ENCODE measurements at places on chromosomes 7 and 10.

GRCh38 chr7:102262546-102262945, 24.1 kb upstream of the SH2B2 start:
- no peak for DNase-seq

GRCh38 chr10:67599597-67599996, 96.4 kb downstream of the CTNNA3 start:
- no peak for DNase-seq

GRCh38 chr7:157851501-157852067, 514.8 kb downstream of the DNAJB6 start:
- DNase-seq, result peak; percentile 85

DNA sequence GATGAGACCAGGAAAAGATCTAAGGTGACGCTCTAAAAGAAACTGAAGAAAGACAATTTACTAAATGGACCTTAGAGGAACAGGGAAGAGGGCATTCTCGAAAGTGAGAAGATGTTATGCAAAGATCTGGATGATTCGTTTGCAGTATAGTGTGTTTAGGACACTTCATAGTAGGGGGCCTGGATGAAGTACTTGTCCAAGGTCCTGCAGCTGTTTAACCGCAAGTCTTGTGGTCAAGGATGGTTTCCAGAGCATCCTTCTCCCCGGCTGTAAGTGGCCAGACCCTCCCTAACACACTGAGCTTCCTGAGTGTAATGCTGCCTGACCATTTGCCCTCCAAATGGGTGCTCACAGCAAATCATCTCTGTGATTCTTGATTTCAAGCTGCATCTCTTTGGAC, 101.6 kb downstream of the XPNPEP1 start:
- DNase-seq, result no peak

DNA sequence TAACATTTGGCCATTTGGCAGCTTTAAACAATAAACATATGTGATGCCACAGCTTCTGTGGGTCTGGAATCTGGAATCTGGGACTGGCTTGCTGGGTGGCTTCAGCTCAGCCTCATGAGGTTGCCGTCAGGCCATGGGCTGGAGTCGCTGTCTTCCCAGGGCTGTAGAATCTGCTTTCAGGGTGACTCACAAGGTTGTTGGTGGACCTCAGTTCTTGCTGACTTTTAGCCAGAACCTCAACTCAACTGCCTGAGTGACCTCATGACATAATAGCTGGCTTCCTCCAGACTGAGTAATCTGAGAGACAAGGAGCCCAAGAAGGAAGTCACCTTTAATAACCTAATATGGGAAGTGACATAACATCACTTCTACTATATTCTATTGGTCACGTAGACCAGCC, 44.6 kb upstream of the TSPAN13 start:
- DNase-seq, result no peak

- DNase-seq, result peak; percentile 98
Measured at GRCh38 chr7:76234931-76235441, 33.3 kb downstream of the SRRM3 start.

GRCh38 chr7:96624954-96625353, 84.7 kb downstream of the SEM1 start:
- DNase-seq, result peak; percentile 92

- no peak for DNase-seq
Measured at GRCh38 chr7:90349305-90349704, 2.8 kb downstream of the GTPBP10 start.

DNA sequence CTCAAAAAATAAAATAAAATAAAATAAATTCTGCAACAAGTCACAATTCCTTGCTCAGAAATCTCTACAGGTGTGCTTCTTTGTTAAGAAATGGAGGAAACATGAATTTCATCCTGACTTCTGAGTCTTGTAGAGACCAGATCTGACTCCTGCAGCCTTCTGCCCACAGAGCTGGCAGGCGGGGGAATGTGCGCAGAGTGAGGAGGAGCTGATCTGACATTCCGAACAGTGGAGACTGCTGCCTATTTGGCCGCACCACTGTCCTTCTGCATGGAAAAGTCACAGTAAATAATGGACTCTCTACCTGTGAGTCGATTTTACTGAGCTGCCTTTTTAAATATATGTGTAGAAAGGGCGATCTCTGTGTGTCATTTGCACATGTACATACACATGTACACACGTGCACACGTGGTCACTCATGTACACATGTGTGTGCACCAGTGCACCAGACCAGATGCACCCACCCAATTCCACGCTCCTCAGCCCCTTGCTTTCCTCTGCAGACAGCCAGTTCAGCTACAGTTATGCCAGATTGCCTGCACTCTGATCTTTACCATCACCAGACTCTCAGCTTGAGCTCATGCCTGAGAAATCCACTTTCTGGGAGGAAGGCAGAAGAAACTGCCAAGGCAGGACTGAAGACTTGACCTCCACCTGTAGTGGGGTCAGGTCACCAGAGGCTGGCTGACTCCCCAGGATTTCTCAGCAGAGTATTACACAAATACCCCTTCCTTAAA, 54.9 kb downstream of the IKZF1 start:
- no peak for DNase-seq

GRCh38 chr10:99375426-99375825, 46.3 kb downstream of the CNNM1 start:
- peak; percentile 1 for DNase-seq

DNA sequence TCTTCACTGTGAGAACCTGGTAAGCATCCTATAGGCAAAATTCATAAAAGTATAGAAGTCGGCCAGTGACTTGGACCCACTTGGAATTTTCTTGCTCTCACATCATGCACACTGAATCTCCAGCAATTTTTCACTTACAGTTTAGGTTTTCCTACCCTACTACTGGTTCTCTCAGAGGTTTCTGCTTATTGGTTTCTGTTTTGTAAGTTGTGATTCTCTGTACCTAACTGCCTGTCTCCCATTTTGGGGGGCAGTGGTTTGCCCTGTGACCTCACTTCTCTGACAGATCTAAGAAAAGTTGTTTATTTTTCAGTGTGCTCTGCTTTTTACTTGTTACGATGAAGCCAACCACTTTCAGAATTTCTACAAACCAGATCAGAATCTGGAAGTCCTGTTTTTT, 158.1 kb downstream of the CFTR start:
- no peak for DNase-seq

- no peak for DNase-seq
Measured at GRCh38 chr10:133365461-133366129, 7.6 kb downstream of the ECHS1 start.

DNA sequence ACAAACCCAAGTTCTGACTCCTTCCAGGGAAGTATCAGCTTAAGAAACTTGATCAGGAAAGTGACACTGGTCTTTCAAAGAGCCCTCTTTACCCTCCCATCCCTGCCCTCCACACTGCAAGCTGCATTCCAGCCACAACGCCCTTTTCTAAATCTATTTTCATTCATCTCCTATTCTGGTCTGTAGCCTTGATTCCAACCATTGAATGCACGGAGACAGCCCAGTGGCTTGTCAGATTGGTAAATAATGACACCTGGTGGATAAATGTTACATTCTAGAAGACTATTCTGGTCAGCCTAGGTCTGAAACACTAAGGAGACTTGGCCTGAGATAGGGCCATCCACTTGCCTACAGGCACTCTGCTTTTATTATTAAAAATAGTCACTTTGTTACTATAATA, 20.9 kb downstream of the MORN4 start:
- DNase-seq, result peak; percentile 36

DNA sequence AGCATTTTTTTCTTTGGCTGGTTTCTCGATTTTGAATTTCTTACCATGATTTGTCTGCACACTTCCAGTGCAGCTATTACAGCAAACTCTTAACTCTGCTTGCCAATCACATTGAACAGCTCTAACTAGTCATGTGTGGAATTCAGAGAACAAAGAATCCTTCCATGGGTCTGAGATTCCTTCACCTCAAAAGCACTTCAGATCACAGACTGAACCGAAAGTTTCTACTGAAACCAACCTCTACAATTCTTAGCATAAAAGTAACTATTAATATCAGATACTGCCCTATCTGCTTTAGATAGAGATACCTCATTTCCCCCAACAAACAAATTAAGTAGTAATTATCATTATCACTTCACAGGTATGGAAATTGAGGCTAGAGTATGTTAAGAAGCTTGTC, 56.5 kb upstream of the SP4 start:
- no peak for DNase-seq

GRCh38 chr7:74029991-74030415, 2.0 kb downstream of the ELN start:
- DNase-seq, result peak; percentile 55

GRCh38 chr7:155071121-155071651, 1.1 kb downstream of the HTR5A start:
- DNase-seq, result no peak

GRCh38 chr7:33050535-33051318, 11.8 kb downstream of the NT5C3A start:
- DNase-seq, result peak; percentile 65

DNA sequence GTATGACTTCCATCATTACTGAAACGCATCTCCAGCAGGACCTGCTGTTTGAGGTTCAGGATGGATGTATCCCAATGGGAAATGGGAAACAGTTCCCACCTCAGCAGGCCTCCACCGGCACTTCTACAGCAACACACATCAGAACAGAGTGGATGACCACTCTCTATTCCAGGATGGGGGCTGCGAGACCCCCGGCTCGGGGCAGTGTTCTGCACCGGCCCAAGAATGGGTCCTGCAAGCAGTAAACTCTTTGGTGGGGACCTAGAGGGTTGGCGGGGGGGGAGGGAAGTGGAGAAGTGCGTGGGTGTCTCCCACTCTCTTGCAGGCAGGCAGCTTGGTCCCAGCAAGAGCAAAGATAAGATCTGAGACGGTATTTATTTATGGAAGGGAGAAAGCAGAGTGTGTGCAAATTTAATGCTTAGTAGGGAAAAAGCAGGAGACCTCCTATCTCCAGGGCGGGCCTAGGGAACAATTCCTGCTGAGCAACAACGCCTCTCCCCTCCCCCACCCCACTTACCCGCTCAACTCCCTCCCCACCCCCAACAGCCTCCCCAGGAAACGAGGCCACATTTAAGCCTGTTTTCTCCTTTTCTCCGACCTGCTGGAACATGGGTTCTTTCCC, 4.0 kb downstream of the SFMBT2 start:
- no peak for DNase-seq

- peak; percentile 8 for DNase-seq
Measured at GRCh38 chr7:156638443-156639077, 2.0 kb upstream of the RNF32 start.

- DNase-seq, result no peak
Measured at GRCh38 chr10:86167121-86167761, 199.4 kb downstream of the GRID1 start.

GRCh38 chr10:11758527-11759236, 16.5 kb downstream of the ECHDC3 start:
- DNase-seq, result no peak

DNA sequence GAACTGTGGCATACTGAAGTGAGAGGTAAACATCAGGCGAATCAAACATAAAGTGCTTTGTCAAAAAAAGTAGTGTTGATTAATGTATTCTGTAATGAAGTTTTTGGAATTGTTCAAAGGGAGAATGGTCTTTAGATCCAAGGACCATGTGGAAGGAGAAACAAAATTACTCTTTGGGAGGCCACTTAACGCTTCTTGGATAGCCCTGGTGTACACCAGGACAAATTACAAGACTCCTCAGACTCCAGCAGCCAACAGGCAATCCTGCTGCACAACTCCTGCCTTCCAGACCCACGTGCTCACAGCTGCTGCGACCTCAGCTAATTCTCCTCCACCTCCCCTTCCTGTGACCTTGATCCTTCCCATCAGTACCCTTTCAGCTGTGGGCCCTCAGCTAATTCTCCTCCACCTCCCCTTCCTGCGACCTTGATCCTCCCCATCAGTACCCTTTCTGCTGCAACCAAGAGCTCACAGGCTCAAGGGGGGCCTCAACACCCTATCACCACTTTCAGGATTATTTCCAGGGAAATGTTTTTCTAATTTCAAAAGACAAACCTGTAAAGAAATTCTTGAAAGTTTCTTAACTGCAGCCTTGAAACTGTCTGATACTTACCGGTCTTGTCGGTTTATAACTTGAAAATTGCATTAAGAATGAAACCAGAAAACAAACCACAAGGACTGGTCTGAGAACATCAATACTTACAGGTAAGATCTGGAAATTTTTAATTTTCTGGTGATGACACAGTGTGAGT, 29.7 kb upstream of the DDC start:
- DNase-seq, result no peak

- no peak for DNase-seq
Measured at GRCh38 chr7:108515630-108516029, 10.3 kb downstream of the PNPLA8 start.

DNA sequence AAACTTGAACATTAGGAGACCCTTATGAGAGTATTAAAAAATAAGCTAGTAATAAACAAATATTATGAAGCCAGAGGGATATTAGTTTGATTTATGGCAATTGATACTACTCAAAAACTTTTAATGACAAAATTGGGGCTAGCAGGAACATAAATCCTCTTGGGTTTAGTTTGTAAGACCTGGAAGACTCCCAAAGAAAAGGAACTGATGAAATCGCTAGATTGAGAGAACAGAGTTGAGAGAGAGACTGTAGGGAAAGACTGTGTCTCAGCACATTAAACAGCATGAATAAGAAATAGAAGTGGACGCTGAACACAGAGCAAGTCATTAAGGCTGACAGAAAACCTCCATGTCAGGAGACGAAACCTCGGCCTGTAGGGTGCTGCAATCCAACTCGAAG, 56.4 kb downstream of the ICA1 start:
- no peak for DNase-seq

GRCh38 chr10:43874984-43875383, 226.3 kb upstream of the ZNF32 start:
- no peak for DNase-seq

DNA sequence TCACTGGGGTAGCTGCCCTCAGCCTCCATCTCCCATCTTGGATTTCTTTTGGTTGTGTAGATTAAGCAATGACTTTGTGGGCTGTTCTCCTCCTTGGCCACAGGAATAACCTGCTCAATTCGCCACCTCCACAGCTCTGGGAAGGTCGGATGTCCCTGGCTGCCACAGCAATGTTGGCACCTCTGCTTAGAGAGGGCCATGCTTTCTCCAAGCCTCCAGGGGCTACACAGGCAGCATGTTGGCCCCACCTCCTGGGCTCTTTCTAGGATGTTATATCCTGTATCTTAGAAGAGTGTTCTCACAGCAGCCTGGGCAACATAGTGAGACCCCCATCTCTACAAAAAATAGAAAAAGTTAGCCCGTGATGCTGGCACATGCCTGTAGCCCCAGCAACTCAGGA, 35.4 kb upstream of the FXYD4 start:
- DNase-seq, result no peak

- DNase-seq, result no peak
Measured at GRCh38 chr7:41305001-41305400, 397.9 kb downstream of the INHBA start.

- no peak for DNase-seq
Measured at GRCh38 chr10:36489181-36489580, 636.2 kb upstream of the ANKRD30A start.

GRCh38 chr7:75951506-75951905, 36.6 kb downstream of the POR start:
- DNase-seq, result peak; percentile 16

DNA sequence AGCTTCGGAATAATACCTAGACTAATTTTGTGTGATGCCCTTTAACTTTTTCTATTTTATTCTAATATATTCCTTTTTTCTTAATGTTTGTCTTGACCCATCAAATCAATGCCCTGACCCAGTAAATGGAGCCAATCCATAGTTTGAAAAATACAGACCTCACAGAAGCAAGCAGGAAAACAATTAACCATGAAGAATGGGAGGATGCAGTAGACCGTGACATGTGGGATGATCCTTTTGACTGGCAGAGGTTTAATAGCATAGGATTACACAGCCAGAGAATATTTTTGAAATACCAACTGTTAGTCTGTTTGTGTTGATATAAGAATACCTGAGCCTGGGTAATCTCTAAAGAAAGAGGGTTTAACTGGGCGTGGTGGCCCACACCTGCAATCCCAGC, 142.6 kb upstream of the NEBL start:
- peak; percentile 63 for DNase-seq
